Fibroblast of mammary gland (primary cell): ENCODE measurements at places on chromosomes 6 and 20.

- DNase-seq = no peak
These were observed 56.3 kb downstream of the THEMIS start for GRCh38 chr6:127844529-127844928.

DNA sequence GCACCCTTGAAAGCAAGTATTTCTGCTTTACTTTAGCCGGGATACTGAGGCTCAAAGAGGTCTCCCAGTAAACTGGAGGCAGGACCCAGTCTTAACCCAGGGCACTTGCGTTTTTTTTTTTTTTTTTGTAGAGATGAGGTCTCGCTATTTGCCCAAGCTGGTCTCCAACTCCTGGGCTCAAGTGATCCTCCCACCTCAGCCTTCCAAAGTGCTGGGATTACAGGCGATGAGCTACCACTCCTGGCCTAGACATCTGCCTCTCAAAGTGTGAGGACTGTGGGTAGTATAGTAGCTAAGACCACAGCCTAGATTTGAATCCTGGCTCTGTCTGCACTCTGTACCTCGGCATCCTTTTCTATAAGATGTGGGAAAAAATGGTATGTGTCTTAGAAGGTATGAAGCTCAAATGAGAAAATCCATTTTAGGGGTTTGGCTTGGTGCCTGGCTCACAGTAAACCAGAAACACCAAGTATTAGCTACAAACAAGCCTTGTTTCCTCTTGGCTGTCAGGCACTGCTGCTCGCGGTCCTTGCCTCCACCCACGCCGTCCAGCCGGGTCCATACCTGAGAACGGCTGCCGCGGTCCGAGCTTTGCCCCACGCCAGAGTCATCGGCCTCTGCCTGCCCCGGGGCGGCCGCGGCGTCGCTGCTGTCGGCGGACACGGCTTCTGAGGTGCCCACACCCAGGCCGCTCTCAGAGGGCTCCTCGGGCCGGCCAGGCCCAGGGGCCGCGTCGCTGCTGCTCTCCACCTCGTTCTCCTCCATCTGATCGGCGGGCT, 1.2 kb downstream of the ZNF335 start:
- DNase-seq = peak; percentile 27

- DNase-seq = peak; percentile 93
These were observed 70.6 kb downstream of the MRPL14 start for GRCh38 chr6:44056392-44057237.

DNA sequence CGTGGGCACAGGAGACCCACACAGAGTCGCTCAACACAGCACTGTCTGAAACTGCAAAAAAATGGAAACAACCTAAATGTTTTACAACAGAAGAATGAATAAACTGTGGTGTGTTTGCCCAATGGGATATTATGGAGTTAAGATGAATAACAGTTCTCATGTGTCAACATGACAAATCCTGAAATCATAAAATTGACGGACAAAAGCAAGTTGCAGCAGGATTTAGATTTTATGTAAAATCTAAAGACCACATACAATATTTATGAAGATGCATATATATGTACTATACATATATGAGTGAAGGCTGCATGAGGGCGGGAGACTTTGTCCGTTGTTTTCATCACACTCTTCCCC, 79.7 kb downstream of the GRM4 start:
- no peak for DNase-seq

DNA sequence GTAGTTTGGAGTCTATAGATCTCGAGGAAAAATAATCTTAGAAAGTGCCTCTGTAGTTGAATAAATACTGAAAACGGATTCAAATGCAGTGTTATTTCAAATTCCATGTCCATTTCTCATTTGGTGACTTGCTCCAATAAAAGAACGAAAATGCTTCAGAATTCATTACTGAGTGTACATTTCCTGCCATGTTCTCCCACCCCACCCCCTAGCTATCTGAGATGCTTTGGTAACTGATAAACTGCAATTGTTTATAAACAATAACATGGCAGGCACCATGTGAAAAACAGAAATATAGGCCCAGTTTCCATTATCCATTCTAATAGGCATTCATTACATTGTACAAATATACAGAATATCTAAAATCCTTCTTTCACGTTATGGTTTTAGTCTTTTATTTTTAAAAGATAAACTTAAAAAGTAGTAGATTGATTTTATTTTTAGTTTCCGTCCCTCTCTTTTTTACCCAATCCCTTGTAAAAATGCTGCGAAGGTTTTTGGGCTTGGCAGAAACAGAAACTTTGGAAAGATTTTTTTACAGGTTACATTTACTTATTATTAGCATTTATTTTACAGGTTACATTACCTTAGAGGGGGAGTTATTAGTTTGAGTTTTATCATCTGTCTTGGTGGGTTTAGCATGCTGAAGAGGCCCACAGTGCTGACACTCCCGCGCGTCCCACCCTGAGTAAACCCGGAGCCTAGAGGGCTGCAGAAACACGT, 1.5 kb downstream of the FAM162B start:
- DNase-seq = no peak

GRCh38 chr6:163398815-163399214, 15.7 kb upstream of the QKI start:
- DNase-seq = peak; percentile 25

DNA sequence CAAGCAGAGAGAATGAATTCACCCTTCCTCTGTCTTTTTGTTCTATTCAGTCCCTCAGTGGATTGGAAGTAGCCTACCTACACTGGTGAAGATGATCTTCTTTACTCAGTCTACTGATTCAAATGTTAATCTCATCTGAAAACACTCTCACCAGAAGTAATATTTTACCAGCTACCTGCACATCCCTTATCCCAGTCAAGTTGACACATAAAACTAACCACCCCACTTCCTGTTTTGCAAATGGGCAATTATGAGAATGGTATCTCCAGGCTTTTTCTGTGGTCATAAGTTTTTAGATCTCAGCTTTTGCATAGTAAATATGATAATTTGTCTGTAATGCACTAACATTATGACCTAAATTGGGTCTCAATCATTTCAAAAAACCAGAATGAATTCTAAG, 228.8 kb upstream of the ECI2 start:
- DNase-seq = no peak

GRCh38 chr6:42129360-42129676, 13.1 kb downstream of the C6orf132 start:
- no peak for DNase-seq

DNA sequence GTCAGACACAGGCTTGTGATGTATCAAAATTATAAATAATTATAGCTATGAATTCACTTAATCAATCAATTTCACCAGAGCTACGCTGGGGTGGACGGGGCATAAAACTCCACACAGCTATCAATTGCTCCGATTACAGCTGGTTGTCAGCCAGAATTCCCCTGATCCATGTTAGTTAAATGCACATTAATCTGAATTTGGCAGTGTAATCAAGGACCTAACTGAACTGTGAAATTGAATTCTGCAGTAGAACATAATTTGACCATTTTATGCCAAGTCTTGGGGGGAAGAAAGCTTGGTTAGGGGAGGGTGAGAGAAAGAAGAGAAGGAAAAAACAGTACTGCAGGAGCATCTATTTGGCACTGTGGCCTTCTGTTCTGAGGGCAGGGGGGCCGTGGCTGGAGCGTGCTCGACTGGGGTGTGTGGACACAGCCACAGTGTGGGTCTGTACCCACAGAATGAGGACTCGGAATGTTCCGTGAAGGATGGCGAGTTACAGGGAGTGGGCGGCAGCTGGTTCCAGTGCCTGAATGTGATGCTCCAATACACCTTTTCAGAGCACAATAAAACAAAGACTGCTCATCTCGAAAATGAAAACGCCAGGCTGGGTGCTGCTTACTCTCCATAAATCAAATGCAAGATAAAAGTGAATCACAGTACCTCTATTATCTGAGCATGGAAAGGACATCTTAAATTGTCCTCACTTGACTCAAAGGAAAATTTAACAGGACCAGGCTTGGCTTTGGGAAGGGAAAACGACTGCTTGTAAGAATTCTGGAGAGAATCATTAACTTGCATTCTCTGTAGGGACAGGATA, 59.2 kb downstream of the LAMP5 start:
- no peak for DNase-seq

DNA sequence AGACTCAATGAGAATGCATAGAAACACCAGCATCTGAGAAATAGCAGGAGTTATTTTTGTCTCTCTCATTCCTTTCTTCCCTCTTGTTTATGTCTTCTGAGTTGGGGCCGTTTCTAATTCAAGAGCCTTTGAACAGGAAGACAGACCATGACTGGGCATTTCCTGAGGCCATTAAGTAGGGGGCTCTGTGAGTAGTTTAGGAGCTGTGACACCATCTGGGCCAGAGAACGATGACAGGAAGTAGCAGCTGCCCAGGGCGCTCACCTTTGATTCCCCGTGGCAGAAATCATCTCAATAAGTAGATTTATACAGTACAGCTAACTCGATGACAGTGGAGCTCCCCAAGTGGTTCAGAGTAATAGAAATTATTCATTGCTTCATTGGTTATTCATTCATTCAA, 298.4 kb upstream of the PLN start:
- no peak for DNase-seq

GRCh38 chr6:100353276-100354015, 111.3 kb downstream of the SIM1 start:
- DNase-seq = peak; percentile 64

GRCh38 chr6:43724914-43725642, 37.5 kb upstream of the MRPS18A start:
- DNase-seq = peak; percentile 97

DNA sequence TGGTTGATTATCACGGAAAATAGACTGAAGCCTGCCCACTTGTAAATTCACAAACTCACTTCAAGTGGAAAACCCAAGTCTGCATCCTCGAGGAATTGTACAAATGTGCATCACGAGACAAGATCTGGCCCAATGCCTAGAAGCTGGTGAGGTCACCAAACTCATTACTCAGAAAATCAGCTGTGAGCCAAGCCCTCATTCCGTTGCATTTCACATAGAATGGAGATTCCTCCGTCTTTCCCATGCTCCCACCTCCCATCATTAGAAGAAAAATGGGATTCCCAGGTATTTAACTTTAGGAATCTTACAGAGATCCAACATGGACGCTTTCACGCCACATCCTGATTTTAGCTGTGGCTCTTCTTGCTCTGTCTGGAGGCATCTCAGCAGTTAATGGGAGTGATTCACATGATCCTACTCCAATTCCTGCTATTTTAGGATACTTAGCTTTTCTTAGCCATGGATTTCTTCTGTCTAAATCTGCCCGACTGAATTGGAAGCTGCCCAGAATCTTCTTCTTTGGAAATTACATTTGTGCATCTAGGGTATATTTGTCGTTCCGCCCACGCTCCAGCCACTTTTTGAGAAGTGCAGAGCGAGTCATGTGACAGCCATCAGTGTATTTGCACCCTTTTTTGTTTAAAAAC, 68.7 kb upstream of the STMND1 start:
- DNase-seq = peak; percentile 96

GRCh38 chr20:19562426-19562825, 195.6 kb upstream of the RIN2 start:
- no peak for DNase-seq

DNA sequence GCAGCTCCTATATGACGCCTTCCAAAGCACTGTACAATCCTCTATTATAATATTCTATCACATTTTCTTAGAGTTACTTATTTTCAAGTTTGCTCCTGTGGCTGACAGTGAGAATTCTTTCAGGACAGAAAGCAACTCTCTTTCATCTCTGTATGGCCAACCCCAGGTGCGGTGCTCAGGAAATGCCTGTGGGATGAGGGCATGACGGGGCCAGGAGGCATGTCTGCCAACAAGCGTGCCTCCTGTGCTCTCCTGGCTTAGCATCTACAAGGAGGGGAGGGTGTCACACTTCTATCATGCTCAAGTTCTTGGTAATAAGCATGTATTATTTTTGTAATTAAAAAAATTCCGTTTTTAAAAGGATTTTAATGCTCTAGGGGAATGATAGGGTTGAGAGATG, 11.4 kb downstream of the MRPL14 start:
- DNase-seq = peak; percentile 14

DNA sequence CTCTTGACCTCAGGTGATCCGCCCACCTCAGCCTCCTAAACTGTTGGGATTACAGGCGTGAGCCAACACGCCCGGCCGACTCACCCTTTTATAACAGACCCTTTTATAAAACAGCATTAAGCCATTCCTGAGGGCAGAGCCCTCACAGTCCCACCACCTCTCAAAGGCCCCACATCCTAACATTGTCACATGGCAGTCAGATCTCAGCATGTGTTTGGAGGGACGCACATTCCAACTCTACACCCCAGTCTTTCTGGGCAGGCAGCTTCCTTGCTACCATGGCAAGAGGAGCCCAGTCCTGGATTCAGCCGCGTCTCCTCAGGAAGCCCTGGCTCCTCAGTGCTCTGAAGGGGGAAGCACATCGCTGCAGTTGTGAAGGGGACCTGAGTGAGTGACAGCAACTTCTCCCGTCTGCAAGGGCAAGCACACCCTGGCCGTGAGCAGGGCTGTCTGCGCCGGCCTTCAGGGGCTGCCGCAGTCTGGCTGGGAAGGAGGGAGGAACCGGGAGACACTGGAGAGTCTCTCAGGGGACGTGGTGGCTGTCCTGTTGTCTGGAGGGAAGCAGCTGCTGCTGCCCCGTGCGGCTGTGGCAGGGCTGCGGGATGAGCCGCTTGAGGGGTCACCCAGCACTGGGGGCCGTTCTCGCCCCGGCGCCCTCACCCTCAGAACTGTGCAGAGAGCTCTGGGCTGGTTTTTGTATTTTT, 15.9 kb downstream of the OSBPL2 start:
- DNase-seq = no peak

DNA sequence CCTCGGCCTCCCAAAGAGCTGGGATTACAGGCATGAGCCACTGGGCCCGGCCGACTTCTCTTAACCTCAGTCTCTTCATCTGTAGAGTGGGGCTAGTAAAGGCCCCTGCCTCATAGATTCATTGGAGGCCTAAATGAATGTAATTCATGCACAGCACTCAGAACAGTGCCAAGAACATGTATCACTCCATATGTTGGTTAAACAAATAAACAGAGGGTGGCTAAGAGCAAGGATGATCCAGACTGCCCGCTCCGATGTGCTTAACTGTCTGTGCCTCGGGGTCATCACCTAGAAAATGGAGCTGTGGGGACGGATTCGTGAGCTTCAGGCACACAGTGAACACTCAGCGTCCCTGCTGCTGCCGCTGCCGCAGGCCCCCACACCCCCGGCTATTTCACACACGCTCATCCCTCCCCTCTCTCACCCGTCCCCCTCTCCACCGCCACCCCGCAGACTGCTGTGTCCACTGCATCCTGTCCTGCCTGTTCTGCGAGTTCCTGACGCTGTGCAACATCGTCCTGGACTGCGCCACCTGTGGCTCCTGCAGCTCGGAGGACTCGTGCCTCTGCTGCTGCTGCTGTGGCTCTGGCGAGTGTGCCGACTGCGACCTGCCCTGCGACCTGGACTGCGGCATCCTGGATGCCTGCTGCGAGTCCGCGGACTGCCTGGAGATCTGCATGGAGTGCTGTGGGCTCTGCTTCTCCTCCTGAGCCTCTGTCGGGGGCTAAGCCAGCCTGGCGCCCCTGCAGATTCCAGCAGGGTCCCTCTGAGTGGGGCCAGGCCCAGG, 14.8 kb downstream of the MDFI start:
- peak; percentile 17 for DNase-seq

DNA sequence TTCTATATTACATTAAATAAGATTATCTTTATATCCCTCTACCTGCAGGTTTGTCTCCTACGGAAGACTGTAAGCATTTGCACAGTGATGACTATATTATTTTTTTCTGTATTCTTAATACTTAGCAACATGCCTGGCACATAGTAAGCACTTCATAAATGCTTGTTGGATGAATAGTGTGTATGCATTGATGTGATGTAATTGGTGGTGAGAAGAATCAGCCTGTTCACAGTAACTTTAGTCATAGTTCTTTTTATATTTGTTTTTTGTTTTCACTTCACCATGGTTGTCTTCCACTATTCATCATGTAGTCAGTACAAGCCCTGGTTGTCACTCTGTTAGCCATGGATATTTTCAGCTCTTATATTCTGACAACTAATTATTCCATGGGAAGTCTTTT, 184.0 kb upstream of the FLRT3 start:
- DNase-seq = peak; percentile 29

- DNase-seq = no peak
These were observed 18.1 kb downstream of the SNX3 start for GRCh38 chr6:108242721-108243120.
